ENCODE measurements at places on chromosomes 4 and X.

DNA sequence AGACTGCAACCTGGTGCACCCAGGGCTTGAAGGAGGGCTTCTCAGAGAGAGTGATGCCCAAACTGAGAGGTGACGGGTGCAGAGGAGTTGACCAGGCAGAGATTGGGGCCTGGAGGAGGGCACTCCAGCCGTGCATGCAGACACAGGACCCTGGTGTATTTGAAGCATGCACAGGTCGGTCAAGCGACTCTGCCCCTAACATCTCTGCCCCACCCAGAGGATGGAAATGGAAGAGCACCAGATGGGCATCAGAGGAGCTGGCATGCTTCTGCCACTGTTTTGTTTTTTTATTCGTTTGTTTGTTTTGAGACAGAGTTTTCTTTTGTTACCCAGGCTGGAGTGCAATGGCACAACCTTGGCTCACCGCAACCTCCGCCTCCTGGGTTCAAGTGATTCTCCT, 320.9 kb downstream of the EVC2 start:
- DNase-seq: peak; percentile 11

DNA sequence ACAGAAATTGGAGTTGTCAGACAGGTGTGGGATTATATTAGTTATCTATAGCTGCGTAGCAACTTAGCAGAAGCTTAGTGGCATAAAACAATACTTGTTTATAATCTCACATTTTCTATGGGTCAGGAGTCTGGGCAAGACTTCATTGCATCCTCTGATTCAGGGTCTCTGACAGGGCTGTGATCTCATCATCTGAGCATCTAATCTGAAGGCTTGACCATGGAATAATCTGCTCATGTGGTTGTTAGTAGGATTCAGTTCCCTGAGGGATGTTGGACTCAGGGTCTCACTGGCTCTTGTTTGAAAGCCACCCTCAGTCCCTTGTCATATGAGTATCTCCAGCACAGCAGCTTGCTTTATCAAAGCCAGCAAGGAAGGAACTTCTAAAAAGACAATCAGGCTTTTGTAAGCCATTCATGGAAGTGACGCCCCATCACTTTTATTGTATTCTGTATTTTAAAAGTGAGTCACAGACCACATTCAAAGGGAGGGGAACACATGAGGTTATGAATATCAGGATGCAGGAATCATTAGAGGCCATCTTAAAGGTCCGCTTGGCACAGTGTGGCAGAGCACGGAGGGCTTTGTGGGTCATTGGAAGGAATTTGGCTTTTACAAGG, 37.2 kb upstream of the FAM9B start:
- DNase-seq: no peak

GRCh38 chrX:44731160-44731559, 112.7 kb upstream of the DUSP21 start:
- no peak for DNase-seq

- peak; percentile 5 for DNase-seq
These were observed 74.4 kb upstream of the NAP1L2 start for GRCh38 chrX:73289039-73289438.

DNA sequence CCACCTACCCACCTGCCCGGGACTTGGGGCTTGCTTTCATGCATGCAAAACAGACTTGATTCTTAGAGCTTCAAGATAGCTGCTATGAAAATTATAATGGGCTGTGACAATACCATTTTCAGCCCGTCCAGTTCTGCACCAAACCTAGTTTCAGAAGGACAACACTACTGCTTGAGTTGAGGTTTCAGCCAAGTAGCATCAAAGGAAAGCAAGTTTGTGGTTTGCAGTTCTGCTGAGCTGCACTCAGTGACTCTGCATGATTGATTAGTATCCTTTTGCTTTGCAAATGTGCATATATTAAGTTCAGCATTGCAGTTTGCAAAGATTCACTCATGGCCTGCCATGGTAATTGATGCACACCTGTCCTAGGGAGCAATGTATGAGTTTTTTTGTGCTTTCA, 442.7 kb downstream of the RPA4 start:
- no peak for DNase-seq

- peak; percentile 78 for DNase-seq
These were observed 48.0 kb downstream of the SLC25A5 start for GRCh38 chrX:119516157-119516702.

GRCh38 chr4:108492816-108493595, 127.4 kb upstream of the RPL34 start:
- peak; percentile 19 for DNase-seq

- no peak for DNase-seq
These were observed 928.1 kb downstream of the PDHA2 start for GRCh38 chr4:96767815-96768480.

- DNase-seq: no peak
These were observed 1309.0 kb upstream of the PABPC4L start for GRCh38 chr4:135510582-135510981.

DNA sequence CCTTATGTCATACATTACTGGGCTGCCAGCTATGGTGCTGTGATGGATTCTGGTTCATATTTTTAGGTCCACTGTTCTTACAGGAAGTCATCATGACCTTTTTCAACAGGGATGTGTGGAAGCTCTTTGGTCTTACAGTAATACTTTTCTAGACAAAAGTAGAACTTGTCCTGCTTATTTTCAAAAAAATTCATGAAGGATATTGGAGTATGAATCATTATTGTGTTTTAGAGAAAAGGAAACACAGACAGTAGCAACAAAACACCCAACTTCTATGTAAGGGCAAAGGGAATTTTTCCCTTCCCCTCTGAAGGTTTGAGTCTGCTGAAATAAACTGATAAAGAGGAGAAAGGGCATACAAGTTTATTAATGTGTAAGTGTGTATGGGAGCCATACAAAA, 54.7 kb upstream of the FAM9C start:
- DNase-seq: no peak

DNA sequence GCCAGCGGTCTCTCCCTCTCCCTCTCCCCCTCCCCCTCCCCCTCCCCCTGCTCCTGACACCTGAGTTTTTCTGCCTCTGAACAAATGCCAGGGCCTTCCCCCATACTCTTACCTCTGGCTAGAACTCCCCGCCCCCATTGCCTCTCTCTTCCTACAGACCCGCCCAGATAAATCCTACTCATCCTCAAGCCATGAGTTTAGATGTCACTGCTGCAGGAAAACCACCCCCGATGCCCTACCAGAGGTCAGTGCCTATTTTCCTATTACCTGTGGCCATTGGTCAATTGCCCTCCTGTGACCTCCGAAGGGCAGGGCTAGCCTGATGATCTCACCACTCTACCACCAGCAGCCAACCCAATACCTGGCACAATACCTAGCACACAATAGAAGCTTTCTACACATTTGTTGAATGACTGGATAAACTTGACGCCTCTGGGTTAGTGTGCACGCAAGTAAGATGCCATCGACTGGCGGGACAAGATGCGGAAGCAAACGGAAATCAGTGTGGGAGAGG, 43.7 kb downstream of the SLC2A9 start:
- no peak for DNase-seq

GRCh38 chrX:68877606-68878005, 48.8 kb downstream of the EFNB1 start:
- no peak for DNase-seq

GRCh38 chr4:186037692-186038658, 31.0 kb upstream of the TLR3 start:
- peak; percentile 77 for DNase-seq

- no peak for DNase-seq
These were observed 510.6 kb upstream of the BOD1L1 start for GRCh38 chr4:14138106-14138505.

- peak; percentile 66 for DNase-seq
These were observed 930 bp downstream of the ZNF718 start for GRCh38 chr4:125091-125771.

DNA sequence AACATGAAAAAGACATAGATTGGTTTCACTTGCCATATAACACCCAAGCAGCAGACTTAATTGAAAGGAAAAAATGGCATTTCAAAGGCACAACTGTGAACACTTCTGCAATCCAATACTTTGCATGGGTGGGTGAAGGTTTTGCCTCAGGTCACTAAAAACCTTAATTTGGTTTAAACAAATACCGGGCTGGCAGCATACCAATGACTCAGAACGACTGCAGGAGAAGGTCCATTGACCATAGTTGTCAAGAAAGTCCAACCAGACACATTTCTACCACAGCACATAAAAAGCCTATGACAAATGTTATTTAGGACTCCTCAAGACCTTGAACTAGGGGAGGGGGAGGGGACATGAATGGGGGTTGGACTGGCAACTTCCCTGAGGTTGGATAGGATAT, 183.6 kb upstream of the TRPC5 start:
- no peak for DNase-seq

GRCh38 chr4:2341261-2341841, 77.1 kb downstream of the ZFYVE28 start:
- DNase-seq: no peak

GRCh38 chr4:127505203-127505602, 127.6 kb upstream of the INTU start:
- no peak for DNase-seq

- peak; percentile 85 for DNase-seq
These were observed 192.1 kb downstream of the SPRY1 start for GRCh38 chr4:123588631-123589241.

- DNase-seq: no peak
These were observed 8.4 kb downstream of the ANK2 start for GRCh38 chr4:113057891-113058290.

DNA sequence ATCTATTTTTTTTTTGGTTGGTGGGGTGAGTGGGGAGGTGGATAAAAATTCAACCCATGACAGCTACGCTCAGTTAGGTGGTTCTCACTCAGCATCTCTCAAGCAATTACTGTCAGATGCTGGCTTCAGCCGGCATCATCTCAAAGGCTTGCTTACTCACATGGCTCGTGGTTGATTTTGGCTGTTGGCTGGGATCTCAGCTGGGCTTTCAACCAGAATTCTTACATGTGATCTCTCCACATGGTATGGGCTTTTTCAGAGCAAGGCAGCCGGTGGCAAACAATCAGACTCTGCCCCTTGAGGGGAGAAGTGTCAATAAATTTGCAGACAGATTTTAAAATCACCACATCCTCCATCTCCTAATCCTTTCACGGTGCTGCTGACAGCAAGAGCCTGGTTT, 47.2 kb downstream of the SLC34A2 start:
- peak; percentile 7 for DNase-seq

- DNase-seq: peak; percentile 25
These were observed 235.3 kb upstream of the SFRP2 start for GRCh38 chr4:154024097-154024694.

DNA sequence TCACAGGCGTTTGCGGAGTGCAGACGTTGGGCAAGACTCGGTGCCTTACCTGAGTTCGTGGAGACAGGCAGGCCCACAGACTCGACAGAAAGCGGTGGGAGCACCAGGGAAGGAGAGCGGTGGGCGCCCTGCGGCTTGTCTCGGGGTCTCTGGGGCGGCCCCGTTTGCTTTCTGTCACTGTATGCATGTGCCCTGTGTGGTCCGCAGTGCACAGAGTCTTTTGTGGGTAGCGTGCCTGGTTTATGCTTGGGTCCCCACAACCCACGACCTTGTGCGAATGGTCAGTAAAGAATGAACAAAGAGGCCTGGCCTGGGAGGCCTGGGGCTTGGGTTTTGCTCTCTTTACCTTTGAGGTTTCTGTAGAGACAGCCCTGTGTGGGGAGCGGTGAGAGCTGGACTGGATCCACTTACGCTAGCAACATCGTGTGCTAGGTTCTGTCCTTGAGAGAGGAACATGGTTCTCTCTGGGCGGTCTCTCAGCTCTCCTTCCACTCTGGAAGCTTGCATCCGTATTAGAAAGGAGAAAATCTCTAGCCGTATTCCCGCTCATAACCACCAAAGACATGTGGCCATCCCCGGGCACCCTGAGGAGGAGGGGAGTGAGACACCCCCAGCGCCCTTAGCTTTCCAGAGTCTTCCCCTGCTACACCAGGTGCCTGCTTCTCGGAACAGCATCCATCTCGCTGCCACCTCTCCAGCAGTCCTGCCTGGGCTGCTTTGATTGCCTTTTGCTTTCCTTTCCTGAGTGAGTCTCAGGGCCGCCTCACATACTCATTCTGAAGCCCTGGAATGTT, 1.2 kb downstream of the TADA2B start:
- no peak for DNase-seq

GRCh38 chr4:48967631-48968030, 18.4 kb upstream of the CWH43 start:
- DNase-seq: no peak

DNA sequence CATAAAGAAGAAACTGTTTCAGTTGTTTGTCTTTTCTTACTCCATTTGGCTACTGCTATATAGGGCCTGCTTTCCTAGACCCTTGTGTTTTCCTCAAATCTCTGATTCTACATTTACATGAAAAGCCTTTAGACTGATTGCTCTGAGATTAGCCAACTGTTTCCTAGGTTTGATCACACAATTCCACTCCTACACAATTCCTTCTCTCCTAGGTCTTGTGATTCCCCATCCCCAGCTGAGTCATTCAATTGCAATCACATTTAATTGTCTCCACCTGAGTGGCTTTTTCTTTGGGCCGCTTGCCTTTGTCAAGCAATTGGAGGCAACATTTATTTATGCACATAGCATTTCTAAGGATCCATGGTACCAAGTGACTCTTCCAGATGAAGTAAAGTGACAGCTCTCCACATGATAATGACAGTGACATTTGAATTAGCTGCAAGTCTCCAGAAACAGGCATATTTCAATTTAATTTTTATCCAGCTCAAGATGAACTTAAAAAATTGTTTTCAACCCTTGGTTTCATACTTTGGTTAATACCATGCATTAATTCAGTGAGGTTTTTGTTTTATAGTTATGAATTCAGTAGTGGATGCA, 35.8 kb downstream of the ATXN3L start:
- no peak for DNase-seq

DNA sequence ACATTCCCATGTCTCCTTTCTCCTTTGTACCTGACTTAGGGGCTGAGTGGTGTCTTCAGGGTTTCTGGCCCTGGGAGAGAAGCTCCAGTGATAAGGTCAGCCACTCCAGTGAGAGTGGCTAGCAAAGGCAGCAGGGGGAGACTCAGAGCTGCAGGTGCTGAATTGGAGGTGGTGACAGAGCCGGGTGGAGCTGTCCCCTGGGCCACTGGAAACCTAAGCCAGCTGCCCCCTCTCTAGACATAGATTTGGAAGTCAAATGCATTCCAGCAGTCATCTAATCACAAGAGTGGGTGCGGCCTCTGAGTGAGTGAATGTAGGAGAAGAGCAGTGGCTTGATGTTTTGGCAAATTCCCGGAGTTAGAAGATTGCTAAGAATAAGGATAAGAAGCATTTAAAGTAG, 28.5 kb downstream of the TRIM2 start:
- no peak for DNase-seq

GRCh38 chrX:63713526-63713925, 71.5 kb downstream of the ARHGEF9 start:
- DNase-seq: no peak

GRCh38 chrX:9913146-9913433, 54.1 kb upstream of the CLDN34 start:
- DNase-seq: no peak

DNA sequence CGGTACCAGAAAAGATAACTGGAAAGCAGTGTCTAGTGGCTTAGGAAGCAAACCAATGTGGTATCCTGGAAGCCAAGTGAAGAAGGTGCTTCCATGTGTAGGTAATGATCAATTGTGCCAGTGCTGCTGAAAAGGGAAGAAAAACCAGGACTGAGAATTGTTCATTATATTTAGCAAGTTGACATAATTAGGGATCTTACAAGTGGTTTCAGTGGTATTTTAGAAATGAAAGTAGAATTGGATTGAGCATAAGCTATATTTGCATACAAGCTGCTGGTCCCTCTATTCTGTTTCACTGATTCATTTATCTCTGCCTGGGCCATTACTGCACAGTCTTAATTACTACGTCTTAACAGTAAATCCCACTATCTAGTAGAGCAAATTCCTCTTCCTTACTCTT, 32.3 kb downstream of the PRDM8 start:
- DNase-seq: no peak

GRCh38 chrX:20244931-20245330, 21.8 kb downstream of the RPS6KA3 start:
- no peak for DNase-seq

GRCh38 chrX:28591542-28591941, 4.3 kb downstream of the IL1RAPL1 start:
- DNase-seq: no peak

Measured in NB4 (cell line).